ENCODE measurements at places on chromosomes 7 and 10.

- DNase-seq = no peak
These were observed 9.6 kb downstream of the UBTD1 start for GRCh38 chr10:97508342-97508741.

DNA sequence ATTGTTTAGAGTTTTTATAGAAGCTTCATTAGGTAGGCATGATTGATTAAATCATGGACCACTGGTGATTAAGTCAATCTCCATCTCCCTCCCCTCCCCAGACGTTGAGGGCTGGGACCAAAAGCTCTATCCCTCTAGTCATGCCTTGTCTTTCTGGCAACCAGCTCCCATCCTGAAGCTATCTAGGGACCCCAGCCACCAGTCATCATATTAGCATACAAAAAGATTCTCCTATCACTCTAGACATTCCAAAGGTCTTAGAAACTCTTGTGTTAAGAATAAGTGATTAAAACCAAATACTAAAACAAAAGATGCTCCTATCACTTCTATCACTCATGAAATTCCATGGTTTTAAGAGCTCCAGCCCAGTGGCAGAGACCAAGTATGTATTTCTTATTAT lies 178.2 kb downstream of the RAPGEF5 start:
- no peak for DNase-seq

DNA sequence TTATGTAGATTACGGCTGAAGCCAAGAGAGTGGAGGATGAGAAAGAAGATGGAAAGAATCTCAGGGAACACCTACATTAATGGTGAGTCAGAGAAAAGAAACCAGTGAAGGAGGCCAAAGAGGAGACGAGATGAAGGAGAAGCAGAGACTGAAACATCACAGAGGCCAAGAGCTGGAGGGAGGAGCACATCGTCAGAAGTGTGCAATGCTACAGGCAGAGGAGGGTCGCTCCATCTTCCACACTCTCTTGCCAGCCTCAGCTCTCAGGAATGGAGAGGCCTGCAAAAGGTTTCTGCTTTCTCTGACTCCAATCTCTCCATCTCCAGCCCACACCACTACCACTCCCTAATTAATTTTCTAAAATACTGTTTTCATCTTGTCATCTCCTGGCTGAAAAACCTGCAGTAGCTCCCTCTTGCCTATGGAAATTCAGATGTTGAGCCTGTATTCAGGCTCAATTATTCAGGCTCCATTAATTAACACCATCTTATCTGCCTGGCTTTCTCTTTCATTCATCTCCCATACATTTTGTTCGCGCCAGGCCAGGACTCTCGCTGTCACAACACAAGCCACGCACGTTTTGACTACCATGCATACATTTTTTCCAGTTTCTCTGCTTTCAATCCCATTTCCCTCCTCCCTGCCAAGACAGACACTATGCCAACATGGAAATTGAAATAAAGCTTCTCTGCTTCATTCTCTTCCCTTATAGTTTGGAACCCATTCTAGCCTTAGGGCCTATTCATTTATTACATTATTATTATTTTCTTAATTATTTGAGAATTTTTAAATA lies 165.8 kb downstream of the INHBA start:
- DNase-seq = no peak

GRCh38 chr7:67653856-67654454 lies 657.3 kb downstream of the TYW1 start:
- DNase-seq = no peak

- no peak for DNase-seq
These were observed 545.5 kb downstream of the TCERG1L start for GRCh38 chr10:130766071-130766470.

DNA sequence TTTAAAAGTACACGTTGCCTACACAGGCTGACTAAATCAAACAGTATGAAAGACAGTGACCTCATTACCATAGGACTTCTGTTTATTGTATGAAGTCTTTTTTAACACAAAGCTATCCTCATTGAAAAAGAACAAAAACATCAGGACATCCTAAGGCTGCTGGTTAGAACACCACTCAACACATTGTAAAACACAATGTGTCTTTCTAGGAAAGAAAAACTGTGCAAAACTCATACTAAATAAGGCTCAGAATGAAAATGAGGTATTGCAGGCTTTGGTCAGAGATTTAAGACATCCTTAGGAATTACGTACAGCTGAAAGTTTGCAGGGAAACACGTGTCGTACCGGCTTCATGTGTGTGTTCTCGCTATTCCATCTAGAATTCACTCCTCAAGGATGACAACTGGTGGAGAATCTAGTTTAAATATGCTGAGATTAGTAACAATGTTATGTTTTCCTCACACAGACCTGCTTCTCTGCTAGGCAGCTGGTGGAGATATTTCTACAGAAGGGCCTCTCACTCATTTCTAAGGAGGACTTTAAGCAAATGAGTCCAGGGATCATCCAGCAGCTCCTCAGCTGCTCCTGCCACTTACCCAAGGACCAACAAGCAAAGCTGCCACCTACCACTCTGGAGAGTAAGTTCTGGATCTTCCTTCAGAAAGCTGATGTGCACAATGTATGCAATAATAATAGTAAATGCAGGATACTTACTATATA lies 29.3 kb downstream of the SLC39A12 start:
- no peak for DNase-seq

DNA sequence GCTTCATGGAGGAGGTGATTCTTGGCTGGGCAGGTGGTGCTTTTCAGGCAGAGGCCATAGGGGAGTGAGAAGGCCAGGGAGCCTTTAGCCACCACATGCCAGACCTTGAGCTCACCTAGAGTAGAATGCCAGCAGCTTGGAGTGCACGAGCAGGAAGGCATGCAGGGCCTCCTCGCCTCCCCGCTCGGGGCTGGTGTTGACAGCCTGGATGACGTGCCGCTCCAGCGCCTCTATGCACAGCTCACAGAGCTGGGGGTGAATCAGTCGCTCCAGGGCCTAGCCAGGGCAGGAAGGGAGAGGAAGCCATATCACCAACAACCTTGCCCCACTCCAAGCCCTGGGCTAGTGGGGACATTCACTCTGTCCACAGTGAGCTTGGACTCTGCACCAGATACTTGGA lies 15.7 kb downstream of the HPS1 start:
- no peak for DNase-seq

- DNase-seq = no peak
These were observed 435.9 kb upstream of the AUTS2 start for GRCh38 chr7:69162326-69162725.

DNA sequence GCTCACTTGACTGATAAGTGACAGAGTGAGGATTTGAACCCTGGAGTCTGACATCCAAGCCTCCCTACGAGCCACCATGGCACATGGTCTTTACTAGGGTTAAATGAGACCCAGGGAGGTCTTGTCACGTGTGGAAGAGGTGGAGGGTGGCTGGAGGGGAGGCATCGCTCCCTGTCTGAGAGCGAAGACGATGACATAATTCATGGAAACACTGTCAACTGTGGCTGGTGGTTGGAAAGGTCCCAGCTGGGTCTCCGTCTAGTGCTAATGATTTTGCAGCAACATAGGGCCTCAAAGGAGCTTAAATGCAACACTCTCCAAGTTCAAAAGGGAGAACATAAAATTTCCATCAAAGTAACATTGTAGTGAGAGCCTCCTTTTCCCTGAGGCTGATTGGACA lies 99.9 kb upstream of the BAIAP2L1 start:
- no peak for DNase-seq

- no peak for DNase-seq
These were observed 9.2 kb downstream of the ZNF775 start for GRCh38 chr7:150388306-150388705.

DNA sequence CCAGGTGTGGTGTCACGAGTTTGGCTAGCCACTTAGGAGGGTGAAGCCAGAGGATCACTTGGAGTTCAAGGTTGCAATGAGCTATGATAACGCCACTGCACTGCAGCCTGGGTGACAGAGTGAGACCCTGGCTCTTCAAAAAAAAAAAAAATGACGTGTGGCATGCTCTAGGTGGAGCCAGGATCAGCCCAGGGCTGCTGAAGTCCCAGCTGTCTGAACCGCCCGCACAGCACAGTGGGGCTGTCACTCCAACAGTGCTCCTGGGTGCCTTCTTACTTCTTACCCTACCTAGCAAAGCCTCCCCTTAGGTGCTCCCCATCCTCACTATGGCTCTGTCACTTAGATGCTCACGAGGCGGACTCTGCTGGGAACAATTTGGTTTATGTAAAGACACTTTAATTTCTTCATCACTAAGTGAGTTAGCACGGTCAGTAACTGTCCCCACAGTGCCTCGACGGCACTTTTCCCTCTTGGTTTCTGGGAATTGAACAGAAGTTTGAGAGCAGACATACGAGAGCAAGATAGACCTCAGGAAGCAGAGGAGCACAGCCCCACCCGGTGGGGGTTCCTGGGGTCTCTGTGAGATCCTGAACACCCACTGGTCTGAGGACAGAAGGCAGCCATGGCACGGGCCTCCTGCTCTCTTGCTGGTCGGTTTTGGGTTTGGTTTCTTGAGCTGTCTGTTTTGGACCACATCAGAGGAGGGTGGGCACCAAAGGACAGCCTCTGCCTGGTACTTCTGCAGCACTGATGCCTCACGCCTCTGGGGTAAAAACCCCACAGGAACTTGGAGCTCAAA lies 66.2 kb upstream of the BTBD16 start:
- DNase-seq = no peak

DNA sequence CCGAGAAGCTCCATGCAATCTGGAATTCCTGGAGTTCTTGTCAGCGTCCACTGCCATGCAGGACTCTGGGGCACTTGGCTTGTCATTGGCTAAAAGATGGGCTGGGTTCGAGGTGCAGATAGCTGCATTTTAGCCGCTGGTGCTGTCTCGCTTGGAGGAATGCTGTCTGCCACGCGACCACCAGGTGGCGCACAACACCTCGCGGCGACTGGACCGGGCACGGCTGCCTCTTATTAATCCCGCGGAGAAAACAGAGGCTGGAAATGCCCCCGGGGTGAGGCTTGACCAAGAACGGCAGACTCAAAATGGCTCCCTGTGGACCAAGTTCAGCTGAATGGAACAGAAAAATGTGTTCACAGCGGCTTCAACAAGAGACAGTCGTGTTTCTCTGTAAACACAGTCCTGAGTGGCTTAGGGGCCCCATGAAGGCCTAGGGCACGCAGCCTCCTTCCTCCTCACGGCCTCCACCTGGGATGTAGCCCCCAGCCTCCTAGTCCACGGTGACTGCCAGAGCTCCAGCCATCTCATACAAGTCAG lies 46.2 kb downstream of the AOC1 start:
- DNase-seq = peak; percentile 45

- no peak for DNase-seq
These were observed 51.2 kb upstream of the RELN start for GRCh38 chr7:104040666-104041065.

GRCh38 chr10:79051766-79052165 lies 17.0 kb upstream of the ZMIZ1 start:
- no peak for DNase-seq

Measured in right lung (tissue), 10 donors.